ENCODE measurements at places on chromosomes 11 and 22.

GRCh38 chr11:127226380-127226779 lies 225.8 kb upstream of the KIRREL3 start:
- no peak for DNase-seq

- no peak for DNase-seq
Measured at GRCh38 chr11:57468276-57468675, 7.9 kb downstream of the RTN4RL2 start.

- no peak for DNase-seq
Measured at GRCh38 chr22:30605449-30606110, 1.4 kb upstream of the TCN2 start.

DNA sequence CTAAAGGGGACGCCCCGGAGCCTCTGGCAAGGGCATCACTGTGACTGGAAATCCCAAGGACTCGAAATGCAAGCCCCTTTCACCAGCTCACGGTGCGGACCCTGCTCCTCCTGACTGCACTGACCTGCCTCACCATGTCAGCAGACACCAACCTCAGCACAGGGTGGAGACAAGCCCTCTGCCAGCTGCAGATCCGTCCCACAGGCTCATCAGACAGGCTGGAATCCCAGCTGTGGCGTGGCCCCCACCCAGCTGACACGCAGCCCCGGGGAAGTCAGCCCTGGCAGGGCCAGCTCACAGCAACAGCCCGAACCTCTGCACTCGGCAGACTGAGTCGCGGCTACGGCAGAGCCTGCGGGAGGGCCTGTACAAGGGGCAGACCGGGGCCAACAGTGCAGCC lies 36.8 kb downstream of the BRD1 start:
- no peak for DNase-seq

GRCh38 chr22:48188231-48188721 lies 1425.8 kb downstream of the TBC1D22A start:
- DNase-seq, result no peak

- no peak for DNase-seq
Measured at GRCh38 chr11:35116762-35117640, 22.0 kb upstream of the CD44 start.

- no peak for DNase-seq
Measured at GRCh38 chr22:30705710-30706651, 11.3 kb downstream of the OSBP2 start.

GRCh38 chr11:68950270-68950669 lies 30.5 kb downstream of the MRGPRD start:
- no peak for DNase-seq

DNA sequence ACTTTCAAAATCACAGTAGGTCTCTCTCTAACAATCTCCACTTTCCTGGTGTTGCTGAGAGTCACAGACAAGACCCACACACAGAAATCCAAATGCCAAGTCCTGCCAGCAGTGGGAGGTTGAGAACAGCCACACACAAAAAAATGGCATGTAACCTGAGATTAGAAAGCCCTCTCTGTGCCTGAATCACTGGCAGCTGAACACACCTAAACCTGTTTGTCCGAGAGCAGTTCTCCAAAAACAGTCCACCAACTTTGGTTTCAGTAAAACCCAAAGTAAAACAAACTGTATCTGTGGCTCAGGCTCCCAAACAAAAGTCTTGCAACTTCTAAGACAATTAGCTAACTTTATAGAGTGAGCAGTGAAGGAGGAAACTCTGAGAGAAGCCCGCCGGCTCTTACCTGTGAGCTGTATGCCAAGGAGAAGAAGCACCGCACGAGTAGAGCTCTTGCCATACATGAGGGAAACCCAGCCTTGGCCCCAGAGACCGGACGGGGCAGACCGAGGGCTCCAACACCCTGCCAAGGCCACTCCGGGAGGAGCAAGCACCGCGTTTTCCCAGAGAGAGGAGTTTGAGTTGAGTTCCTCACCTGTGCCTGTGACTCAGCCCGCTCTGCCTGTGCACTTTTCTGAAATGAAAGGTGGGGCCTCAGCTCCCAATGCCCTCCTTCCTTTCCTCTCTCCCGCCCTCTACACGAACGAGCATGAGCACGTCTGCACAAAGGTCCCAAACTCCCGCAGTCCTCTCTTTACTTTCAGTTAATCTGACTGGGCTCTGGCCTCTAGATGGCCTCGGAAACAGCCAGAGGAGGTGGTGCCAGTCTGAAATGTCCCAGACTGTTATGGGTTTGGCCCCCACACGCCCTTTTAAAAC lies at the start of gene MPZL2:
Gene MPZL2, minus strand, starts transcription at position 603 of the 874 bp plus-strand sequence. Its CDS starts 144 bp downstream, at position 459.
- DNase-seq, result no peak

Data from C1 segment of cervical spinal cord (tissue), 14 donors.